ENCODE measurements at places on chromosomes 5 and 9. TPM values are rescaled to one million over a fixed set of nuclear protein-coding genes. Genes with fewer than 3 reads are reported as not detected.

The CRHBP gene
- 27.8 TPM for total RNA-seq

The CDKN2B-AS1 gene
- 35.3 TPM for total RNA-seq

The ACSL6 gene
- total RNA-seq = not detected

The PLPPR1 gene
- not detected for total RNA-seq

The LCN1 gene
- not detected for total RNA-seq

The ARID3C gene
- 0.48 TPM for total RNA-seq

The ZFYVE16 gene
- total RNA-seq = 20.1 TPM

The PTGS1 gene
- 0.07 TPM for total RNA-seq

The ARL14EPL gene
- not detected for total RNA-seq

The MARCOL gene
- not detected for total RNA-seq
